Stimulated activated CD4-positive, alpha-beta T cell treated with anti-CD3 and anti-CD28 coated beads, Interleukin-15, amount 100 ng/mL, for 1 hour (primary cell): ENCODE measurements at places on chromosomes 1 and 21.

DNA sequence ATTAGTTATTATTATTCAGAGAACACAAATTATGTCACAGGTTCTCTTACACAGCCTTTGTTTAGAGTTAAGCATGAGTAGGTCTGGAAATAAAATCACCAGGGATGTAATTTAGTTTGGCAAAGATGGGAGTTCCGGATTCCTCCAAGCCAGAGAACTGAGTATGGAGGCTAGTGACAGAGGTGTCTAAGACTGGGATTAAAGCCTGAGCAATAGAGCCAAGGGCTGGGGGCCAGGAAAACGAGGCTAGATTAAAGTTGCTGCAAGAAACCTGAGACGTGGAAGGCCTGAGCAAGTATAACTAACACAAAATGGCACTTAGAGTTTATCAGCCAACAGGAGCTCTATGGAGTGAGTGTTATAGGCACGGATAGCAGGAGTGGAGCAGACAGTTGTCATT, 381.6 kb downstream of the SRGAP2C start:
- DNase-seq, result no peak

DNA sequence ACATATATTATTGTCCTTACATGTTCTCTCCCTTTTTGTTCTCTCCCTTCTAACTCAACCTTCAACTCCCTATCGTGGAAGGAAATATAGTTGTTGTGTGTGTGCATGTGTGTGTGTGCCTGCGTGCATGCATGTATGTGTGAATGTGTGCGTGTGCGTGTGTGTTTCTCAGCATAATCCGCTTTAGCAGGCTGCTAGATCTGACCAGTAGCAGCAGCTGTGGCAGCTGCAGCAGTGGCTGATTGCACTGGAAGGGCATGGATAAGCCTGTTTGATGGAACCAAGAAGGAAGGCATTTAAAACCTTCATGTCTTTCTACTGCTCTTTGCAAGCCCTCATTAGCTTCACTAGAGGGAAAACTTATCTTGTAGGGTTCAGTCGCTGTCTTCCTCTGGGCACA, 65.6 kb upstream of the IRF2BP2 start:
- DNase-seq, result no peak

DNA sequence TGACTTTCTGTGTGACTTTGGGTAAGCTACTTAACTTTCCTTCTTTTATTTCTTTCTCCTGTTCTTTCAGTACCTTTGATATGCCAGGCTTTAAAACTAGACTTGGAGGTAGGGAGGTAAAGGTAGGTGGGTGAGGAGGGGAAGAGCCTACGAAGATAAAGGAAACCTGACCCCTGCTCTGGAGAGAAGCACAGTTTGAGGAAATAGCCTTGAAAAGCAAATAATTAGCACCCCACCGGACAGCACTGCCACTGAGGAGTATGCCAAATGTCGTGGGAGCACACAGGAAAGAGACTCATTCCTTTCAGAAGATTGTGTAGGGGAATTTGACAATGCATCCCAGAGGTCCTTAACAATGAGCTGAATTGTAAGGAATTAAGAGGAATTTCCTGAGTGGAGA, 65.2 kb upstream of the SPAG17 start:
- DNase-seq, result no peak

- no peak for DNase-seq
Observed at GRCh38 chr1:54127594-54128300, 25.1 kb downstream of the CDCP2 start.
